ENCODE measurements at places on chromosomes 13 and 19.

DNA sequence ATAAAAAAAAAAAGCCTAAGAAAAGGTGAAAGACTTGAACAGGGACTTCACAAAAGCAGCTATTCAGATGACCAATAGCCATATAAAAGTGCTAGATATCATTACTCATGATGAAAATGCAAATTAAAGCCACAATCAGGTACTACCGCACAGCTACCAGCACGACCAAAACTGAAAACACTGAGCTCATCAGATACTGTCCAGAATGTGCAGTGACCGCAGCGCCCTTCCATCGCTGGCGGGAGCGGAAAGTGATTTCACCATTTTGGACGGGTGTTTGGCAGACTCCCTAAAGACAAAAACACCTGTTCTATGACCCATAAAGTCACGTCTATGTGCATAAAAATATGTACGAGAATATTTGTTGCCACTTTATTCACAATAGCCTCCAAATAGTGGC lies 60.7 kb downstream of the SLC6A16 start:
- no peak for DNase-seq

DNA sequence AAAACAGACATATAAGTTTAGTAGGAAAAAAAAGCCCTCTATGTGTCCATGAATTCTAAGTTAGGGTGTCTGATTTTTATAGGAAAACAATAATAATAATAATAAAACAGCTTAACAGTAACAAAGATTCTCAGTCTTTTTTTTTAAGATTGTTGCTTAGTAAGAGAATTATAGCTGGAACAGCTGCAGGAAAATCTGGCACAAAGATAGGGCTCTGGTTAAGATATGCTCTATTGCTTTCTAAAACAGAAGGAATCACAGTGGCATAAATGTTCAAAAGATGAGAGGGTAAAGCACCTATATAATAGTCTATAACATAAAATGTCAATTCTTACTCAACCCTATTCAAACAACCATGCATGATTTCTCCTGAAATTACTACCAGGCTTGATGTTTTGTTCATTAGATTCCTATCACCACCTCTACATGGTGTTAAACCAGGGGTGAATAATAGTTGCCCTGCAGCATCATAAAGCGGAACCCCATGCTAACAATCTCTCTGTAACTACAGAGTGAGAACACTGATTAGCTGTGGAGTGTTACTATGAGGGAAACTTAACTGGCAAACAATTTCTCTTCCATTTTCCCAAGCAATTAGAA lies 541.4 kb upstream of the MIR17HG start:
- no peak for DNase-seq

- no peak for DNase-seq
Observed at GRCh38 chr13:40781717-40782116, 7.7 kb upstream of the SLC25A15 start.

DNA sequence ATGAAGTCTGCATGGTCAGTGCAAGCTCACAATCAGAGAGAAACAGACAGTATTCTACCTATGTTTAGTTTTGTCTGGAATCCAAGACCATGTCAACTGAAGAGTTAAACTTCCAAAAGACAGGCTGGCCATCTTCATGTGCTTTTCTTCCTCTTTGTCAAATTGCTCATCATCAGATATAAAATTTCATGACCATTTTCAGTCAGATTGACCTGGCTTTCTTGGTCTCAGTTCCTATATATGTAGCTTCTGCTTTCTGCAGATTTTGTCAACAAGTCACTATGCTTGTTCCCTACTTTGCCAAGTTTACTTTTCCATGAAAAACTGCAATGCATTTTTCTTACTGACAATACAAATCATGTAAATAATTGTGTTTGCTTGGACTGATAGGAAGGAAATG lies 13.9 kb downstream of the SLC46A3 start:
- DNase-seq: no peak

GRCh38 chr13:49279112-49279511 lies 31.4 kb downstream of the CDADC1 start:
- DNase-seq: no peak

DNA sequence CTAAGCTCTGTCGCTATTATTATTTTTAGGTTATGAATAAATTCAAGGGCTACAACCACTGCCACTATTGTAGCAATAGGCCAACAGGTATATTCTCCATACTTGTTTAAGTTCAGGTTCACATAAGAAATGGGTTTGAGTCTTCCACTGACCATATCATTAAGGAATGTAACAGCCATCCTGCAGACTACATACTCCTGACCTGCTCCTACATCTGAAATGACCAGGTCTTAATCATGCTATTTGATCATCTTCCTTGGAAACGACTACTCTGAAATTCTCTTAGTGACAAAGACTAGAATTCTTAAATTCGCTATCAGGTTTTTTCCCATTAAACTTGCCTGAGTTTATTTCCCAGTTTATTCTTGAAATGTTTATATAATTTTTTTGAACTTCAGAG lies 66.8 kb downstream of the IPO5 start:
- DNase-seq: no peak

- DNase-seq: no peak
Observed at GRCh38 chr13:21383090-21383489, 76.0 kb downstream of the ZDHHC20 start.

DNA sequence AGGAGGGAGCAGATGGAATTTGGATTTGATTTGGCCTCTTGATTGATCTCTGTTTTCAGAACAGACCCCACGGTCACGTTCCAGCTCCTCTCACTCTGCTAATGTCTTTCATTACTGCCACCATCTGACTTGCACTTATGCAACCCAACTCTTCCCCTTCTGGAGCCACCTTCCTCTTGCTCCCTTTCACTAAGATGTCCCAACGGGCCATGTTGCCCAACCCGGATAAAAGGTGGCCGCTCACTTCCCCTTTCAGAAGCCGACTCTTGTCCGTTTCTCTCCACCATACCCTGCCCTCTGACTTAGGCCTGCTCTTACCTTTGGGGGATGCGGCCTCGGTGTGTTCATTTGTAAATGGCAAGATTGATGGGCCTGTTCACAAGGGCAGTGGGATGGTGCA lies 27.4 kb upstream of the CYP4F8 start:
- DNase-seq: no peak

- DNase-seq: no peak
Observed at GRCh38 chr19:39262496-39262895, 5.7 kb upstream of the IFNL2 start.

DNA sequence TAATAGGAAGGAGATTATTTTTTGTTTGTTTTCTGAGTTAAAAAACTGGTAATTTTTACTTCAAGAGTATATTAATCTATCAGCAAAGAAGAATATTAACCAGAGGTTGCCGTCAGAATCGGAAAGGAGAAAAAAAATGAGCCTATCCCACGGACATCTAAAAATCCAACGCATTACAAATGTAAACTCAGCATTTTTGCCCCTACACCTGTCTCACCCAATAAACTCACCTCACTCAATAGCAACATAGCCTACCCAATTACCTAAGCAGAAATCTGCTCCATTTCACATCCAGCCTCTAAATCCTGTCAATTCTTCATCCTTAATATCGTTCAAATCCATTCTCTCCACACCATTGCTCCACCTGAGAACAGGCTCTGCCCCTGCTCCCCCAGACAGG lies 10.4 kb upstream of the DIAPH3 start:
- DNase-seq: no peak

DNA sequence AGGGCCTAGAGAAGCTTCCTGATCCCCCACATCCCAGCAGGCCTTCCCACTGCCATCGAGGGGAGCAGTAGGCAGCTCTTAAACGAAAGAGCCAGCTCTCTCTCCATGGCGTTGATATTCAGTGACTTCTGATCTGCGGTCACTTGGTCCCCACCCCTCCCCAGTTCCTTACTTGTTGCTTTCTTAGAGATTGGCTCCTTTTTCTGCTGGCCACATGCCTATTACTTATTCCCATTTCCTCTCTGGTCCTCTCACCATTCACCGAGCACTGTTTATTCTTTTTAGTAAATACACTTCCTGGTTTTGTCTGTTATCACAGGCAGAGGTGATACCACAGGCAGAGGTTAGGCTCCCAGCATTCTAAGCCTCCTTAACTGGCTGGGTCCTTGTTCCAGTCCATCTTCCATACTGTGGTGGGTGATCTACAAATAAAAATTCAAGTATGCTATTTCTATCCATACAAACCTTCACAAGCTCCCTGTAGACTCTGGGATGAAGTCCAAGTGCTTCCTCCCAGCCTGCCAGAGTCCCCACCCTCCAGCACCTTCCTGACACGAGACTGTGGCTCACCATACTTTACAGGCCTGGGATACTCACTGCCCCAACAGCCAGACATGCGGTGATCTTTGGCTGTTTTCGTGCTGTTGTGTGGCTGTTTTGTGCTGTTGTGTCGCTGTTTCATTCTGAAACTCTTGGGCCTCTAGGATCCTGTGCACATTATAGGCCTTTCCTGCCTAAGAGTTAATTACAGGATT lies 315.9 kb downstream of the ATP8A2 start:
- DNase-seq: no peak

DNA sequence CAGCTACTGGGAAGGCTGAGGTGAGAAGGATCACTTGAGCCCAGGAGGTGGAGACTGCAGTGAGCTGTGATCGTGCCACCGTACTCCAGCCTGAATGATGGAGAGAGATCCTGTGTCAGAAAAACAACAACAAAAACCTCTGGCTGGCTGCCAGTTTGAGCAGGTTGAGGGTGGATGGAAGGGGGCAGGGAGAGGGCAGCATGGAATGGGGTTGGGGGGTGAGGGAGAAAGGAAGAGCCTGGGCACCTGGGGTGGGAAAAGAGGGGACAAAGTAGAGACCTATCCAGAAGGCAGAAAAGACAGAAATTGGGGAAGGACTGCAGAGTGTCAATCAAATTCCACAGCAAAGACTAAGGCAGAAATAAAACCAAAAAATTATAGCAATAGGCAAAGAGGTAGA lies 4.7 kb downstream of the SLC1A5 start:
- DNase-seq: no peak

GRCh38 chr13:82879921-82880320 lies 1002.4 kb downstream of the SLITRK1 start:
- DNase-seq: no peak

DNA sequence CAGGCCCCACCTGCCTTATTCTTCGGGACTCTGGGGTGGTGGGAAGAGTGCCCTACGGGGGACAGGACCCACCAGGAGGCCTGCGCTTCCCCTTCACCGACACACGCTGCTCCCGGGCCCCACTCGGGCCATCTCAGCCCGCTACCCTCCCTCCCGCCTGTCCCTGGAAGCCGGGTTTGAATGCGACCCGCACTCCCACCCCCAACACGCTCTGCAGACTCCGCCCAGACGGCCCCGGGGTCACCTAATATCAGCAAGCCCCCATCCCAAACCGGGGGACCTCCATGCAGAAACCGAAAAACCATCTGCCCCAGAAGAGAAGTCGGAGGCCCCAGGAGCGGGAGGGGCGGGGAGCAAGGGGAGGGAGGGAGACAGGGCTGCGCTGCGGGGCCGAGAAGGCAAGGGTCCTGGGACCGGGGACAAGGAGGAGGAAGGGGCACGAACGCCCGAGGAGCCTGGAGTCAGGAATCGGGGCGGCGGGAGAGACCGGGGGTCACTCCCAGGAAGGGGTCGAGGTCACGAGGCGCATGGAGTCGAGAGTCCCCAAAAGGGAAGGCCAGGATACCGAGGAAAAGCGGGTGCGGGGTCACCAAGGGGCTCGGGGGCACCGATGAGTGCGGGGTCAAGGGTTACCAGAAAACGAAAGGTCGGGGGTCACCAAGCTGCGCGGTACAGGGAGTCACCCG lies 766 bp downstream of the SBNO2 start:
- DNase-seq: no peak

GRCh38 chr13:98909016-98909415 lies 68.8 kb downstream of the DOCK9 start:
- no peak for DNase-seq

- DNase-seq: no peak
Observed at GRCh38 chr19:3780786-3781304, 5.3 kb downstream of the MATK start.

DNA sequence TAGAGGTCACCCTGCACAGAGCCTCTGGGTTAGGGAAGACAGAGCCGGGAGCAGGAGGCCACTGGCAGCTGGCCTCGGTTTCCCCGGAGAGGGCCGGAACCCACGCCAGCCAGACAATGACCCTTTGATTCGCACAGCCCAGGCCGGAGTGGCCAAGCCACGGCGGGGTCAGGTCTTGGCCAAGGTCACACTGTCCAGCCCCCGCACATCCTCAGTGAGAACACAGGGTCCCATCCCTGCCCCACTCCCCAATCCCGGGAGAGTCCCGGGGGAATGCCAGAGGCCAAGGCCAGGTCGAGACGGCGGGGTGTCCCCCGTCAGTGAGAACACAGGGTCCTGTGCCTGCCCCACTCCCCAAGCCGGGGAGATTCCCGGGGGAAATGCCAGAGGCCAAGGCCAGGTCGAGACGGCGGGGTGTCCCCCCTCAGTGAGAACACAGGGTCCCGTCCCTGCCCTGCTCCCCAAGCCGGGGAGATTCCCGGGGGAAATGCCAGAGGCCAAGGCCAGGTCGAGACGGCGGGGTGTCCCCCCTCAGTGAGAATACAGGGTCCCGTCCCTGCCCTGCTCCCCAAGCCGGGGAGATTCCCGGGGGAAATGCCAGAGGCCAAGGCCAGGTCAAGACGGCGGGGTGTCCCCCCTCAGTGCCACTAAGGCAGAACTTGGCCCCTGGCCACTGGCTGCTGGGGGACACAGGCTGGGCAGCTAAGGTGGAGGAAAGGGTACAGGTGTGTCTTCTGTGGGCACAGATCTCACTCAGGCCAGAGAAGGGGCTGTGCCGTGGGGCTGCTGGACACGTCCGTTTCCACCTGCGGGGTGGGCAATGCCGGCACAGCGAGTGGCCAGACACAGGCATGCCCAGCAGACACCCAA lies 1.7 kb upstream of the FSTL3 start:
- DNase-seq: no peak

DNA sequence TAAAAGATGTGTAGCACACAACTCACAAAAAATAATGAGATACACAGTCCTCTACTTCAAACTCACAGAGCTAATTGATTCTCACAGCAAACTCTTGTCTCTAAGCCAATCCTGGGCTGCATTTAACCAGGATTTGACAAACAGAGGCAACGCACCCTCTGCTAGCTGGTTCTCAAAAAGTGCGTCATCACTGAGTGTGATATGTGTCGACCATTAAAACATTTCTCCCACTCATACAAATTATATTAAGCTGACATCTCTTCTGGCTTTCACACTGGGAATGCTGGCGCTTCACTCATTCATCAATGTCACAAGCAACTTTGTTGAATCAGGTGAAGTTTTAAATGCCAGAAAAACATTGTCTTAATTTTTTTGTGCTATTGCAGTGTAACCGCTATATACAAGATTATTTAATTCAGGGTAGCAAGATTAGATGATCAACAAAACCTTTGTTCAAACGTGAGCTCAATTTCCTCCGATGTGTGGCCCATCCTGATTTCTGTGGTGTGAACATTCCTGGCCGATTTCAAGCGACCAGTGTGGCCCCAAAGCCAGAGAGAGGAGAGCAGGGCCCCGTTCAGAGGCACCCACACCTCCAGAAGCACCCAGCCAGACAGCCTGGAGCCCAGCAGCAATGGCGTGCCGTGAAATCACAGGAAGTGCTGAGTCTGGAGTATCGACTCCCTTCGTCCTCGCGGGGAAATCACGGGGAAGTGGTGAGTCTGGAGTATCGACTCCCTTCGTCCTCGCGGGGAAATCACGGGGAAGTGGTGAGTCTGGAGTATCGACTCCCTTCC lies 49.4 kb downstream of the RASA3 start:
- DNase-seq: no peak

- no peak for DNase-seq
Observed at GRCh38 chr19:42092350-42092749, 16.4 kb downstream of the ZNF574 start.

DNA sequence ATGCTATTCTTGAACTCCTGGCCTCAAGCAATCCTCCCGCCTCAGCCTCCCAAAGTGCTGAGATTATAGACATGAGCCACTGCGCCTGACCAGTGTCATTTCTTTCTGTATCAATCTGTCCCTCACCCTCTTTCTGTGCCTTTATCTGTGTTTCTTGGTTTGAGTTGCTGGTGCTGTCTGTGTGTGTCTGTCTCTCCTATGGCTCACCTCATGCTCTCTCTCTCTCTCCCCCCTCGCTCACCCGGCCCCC lies 9.9 kb downstream of the IRF2BP1 start:
- no peak for DNase-seq
